Activated CD4-positive, CD25-positive, alpha-beta regulatory T cell treated with anti-CD3 and anti-CD28 coated beads, Interleukin-2, amount 50 U/mL, for 24 hours (primary cell): ENCODE measurements at places on chromosomes 12 and 14.

DNA sequence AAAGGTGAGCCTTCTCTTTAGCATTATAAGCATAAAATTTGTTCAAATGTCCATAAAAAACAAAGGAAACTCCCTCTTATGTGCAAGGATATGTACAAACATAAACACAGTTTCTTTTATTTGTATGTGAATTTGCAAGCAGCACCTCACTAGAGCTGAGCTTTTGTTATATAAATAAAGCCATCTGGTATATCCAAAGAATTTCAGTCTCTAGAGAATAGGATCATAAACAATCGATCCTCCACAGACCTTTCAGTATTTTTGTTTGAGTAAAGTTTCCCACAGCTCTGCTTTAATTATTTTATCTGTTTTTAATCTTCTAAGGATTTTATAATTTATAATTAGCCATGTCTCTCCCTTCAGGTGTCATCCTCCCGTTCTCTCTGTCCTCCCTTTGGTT, 89.2 kb downstream of the OTOGL start:
- ATAC-seq, result no peak

DNA sequence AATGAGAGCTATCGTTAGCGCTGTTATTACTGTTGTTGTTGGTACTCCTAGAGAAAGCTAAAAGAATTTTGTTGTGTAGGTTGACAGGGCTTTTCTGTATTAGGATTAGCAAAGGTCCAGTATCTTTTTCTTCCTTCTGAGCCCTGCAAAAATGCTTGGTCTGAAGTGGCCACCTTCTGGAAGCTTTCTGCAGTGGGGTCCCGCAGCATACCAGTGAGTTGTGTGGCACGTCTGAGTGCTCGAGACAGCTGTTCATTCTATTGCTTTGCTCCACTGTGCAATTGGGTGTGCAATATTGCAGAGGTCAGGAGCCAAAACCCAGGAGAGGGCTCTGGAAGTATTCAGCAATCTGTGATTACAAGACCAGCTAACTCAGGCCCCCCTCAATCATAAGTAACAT, 57.1 kb downstream of the CCDC60 start:
- ATAC-seq, result no peak

DNA sequence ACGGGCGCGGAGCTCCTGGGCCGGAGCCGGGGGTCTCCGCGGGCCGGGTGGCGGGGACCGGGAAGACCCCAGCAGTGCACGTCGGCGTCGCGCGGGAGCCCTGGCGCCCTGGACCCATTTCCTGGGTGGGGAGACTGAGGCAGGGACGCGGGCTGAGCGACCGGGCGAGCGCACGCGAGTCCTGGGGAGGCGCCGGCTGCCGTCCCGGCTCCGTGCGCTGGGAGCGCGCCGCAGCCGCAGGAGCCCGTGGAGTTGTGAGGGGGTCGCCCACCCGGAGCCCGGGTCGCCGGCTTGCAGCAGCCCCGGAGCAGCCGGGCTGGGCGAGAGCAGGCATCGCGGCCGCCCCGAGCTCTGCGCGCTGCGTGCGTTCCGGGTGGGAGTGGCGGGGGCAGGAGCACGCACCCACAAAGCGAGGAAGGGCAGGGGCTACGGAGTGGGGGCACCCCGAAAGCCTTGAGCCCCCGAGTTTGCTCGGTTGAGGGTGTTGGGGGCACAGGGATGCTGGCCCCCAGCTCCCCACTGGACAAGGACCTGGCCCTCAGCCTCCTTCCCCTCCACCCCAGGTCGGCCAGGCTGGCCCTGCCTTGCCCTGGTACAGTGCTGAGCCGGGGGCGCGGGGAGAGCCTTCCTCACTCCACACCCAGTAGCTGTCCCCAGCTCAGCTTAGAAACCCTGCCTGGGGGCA, 620 bp downstream of the MMP17 start:
- ATAC-seq, result no peak

DNA sequence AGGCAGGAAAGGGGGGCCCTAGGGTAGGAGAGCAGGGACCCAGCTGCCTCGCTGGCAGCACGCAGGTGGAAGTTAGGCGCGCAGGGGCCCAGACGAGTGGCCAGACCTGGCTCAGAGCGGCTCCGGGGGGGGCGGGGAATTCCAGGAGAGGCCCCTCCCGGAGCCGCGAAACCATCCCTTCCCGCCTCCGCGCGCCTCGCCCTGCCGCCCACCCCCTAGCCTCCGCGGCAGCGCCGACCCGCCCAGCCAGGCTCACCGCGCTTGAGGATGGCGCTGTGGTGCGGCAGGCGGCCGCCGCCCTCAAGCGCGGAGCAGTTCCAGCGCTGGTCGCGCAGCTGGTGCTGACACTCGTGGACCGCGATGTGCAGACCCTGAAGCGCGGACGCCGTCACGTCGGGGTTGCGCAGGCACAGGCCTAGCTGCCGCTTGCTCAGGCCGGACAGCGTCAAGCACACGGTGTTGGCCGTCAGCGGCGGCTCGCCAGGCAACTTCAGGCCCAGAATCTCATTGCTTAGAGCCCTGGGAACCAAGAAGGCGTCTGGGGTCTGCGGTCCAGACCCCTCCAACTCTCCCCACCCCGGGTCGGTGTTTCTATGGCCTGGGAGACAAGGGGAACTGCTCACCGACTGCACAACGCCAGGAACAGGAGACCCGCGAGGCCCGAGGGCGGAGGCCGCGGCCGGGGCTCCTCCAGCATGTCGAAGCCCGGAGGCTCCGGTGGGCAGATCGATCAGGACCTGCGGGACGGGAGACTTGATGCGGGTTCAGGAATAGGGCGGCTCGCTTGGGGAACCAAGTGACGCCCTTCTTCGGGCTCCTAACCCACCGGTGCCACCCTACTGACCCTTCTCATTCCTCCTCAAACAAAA, 1.5 kb downstream of the WNT10B start:
- peak; percentile 42 for ATAC-seq

DNA sequence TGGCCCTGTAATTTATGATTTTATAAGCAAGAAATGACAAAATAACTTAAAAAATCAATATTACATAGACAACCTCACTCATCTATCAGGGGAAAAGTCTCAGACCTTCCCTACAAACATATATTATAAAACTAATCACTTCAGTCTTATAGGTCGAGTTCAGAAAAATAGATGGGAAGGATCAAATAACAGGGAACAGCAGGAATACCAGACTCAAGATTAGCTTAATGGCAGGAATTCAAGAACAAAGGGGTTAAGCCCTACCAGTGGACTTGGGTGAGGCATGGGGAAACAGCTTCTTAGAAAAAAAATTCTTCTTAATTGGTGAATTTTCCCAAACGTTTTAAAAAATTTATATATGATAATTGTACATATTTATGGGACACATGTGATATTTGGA, 51.6 kb upstream of the CRY1 start:
- no peak for ATAC-seq

- peak; percentile 51 for ATAC-seq
Observed at GRCh38 chr14:64196814-64197411, 97.3 kb downstream of the ESR2 start.
